ENCODE measurements at places on chromosomes 5 and 9.

- DNase-seq = no peak
Measured at GRCh38 chr5:135131801-135132680, 98.0 kb upstream of the PITX1 start.

DNA sequence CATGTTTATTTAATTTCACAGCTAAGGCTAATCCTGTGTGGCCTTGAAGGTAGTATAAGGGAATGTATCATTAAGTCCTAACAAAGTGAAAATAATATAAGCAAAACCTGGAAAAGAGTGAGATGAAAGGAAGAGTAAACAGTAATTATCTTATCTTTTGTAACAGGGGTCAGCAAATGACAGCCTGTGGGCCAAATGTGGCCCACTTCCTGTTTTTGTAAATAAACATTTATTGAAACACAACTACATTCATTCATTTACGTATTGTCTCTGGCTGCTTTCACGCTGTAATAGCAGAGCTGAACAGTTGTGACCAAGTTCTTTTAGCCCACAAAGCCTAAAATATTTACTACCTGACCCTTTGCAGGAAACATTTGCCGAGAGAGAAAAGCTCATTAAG lies 78.4 kb upstream of the HTR4 start:
- DNase-seq = no peak

DNA sequence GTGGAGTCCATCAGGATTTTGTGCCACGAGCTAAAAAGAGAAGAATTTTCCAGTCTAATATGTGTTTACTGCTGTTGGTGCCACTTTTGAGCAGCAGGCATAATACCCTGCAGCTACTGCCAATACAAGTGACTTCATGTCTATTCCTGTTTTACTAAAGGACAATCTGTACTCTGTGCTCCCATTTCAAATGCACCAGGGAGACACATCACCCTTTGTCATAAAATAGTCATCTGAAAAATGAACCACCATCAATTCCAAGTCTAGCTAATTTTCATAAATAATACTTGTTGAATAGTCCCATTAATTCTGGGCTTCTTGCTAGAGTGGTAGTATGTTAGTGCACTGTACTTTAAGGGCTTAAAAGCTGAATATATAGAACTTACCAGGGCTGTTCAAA lies 8.9 kb upstream of the PKD2L2 start:
- no peak for DNase-seq

- DNase-seq = no peak
Measured at GRCh38 chr5:127083711-127084110, 10.4 kb upstream of the C5orf63 start.

DNA sequence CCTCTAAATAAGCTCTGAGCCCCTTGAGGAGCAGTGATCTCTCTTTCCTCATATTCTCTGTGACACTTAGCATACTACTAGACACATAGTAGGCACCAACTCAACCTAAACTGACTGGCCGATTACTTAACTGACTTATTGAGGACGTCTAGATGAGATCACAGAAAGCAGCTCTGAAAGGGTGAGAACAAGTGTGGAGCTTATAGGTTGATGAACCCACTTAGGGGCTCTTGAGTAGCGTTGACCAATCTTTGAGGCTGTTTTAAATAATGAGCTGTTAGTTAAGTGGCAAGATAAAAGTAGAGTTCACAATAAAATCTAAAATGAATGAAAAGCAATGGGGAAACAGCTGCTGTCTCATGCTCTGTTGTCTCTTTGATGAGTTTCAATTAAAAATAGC lies 124.7 kb upstream of the TNPO1 start:
- no peak for DNase-seq

GRCh38 chr9:111455638-111456037 lies 28.5 kb downstream of the ECPAS start:
- DNase-seq = no peak

GRCh38 chr5:97365918-97366317 lies 182.9 kb upstream of the RIOK2 start:
- no peak for DNase-seq

DNA sequence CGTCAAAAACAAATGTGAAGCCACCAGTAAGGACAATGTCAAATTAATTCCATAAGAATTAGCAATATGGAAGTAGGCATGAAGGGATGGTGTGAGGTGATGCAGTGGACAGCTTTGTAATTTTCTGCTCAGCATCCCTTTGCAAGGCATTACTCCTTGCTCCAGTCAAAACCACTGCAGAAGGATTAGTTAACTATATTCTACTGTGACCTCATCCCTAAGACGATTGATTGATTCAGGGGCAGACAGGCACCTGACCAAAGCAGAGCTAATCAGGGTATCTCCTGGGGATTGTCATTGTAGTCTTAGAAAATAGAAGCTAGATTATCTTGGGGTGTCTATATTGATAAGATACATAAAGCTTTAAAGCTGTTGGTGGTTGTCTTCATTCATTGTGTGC lies 98.7 kb downstream of the NMUR2 start:
- DNase-seq = no peak

GRCh38 chr5:144336191-144336961 lies 165.7 kb downstream of the KCTD16 start:
- DNase-seq = no peak
